ENCODE measurements at places on chromosomes 4 and X.
A peak's percentile ranks its signal among the peaks of the same experiment; 100 is the strongest.

- no peak for DNase-seq
Measured at GRCh38 chr4:38366456-38366855, 297.5 kb upstream of the KLF3 start.

- no peak for DNase-seq
Measured at GRCh38 chr4:165476214-165477098, 97.6 kb downstream of the CPE start.

- DNase-seq, result no peak
Measured at GRCh38 chrX:65098851-65099250, 122.6 kb upstream of the ZC4H2 start.

GRCh38 chrX:19795307-19795706 lies 92.1 kb downstream of the SH3KBP1 start:
- no peak for DNase-seq

DNA sequence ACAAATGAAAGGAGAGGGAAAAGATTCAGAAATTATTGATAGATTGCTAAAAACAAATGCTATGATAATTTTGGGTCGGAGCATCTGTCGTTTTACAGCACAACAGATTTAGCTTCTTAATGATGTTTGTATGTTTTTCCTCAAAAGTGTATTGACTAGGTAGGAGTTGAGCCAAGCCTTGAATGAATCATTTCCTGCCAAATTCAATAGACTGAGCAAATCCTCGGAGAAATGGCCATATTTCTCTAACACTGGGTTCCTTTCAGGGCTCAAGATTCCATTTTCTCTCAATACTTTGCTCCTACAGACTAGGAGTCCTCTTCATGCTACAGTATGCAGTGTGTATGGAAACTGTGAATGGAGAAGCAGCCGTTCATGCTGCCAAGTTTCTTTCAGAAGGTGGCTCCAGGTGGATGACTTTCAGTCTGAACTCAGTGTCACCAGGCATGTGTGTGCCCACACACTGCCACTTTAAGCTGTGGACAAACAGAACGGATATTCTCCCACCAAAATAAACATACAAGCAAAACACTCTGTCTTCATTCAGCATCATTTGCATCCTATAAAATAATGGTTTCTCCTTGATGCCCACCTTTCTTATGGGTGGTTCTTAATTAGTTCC lies 146.0 kb downstream of the TBL1X start:
- DNase-seq, result no peak

DNA sequence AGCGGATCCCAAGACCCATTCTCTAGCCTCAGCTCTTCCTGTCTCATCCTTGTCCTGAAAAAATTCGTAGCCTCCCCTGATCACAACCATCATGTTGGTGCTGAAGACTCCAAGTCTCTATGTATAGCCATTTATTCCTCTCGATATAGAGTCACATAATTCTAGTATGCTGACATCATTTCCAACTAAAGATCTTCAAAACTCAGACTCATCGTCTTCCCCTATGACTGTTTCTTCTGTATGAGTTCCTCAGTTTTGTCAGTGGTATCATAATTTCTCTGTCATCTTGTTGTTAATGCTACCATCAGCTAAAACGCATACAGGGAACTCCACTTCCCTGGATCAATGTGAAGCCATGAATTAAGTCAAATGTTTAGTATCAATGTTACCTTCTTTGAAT lies 41.2 kb downstream of the UNC5C start:
- DNase-seq, result no peak

- DNase-seq, result peak; percentile 89
Measured at GRCh38 chr4:186021461-186022167, 47.3 kb upstream of the TLR3 start.

- DNase-seq, result no peak
Measured at GRCh38 chr4:31160146-31160545, 440.0 kb downstream of the PCDH7 start.

- no peak for DNase-seq
Measured at GRCh38 chr4:189206953-189207352, 733.7 kb upstream of the FRG1 start.

DNA sequence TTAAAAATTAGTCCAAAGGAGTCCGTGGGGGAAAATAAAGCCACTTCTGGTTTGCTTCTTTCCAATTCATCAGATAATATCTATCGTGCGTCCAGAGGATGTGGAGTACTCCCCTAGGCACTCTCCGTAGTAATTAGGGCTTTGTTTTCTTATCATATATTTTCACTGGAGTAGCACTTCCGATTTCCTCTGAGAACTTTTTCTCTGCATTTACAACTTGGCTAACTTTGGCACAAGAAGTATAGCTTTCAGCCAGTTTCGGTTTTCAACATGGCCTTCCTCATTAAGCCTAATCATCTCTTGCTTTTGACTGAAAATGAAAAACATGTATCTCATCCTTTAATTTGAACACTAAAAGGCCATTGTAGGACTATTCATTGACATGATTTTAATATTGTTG lies 80.5 kb downstream of the CASP3 start:
- DNase-seq, result no peak

- DNase-seq, result no peak
Measured at GRCh38 chr4:25926462-25926861, 12.4 kb downstream of the SMIM20 start.

DNA sequence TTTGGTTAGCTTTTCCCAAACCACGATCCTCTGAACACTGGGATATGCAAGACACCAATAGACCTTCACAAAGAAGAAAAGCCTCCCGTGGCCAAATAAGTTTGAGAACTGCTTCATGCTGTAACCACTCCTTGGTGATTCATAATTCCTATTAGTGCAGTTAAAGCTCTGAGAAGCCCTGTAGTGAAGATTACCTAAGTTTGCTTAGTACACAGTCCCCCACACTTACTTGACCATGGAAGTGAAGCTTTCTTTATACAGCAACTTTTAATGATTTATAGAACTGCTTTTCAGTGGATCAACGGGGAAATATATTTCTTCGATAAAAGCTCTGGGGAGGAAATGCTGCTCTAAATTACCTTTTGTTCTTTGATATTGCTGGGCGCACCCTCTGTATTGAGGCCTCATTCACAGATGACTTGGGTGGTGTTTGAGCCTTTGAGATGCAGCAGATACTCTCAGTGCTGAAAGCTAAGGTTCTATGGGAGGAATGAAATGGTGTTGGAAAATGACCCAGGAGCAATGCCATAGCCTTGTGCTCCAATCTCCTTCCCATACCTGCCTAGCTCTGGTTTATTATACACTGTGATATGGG lies 67.4 kb downstream of the CBLL2 start:
- no peak for DNase-seq

- DNase-seq, result no peak
Measured at GRCh38 chr4:71198958-71199357, 139.9 kb upstream of the SLC4A4 start.
